Umbilical cord (tissue), 2 donors: ENCODE measurements at places on chromosomes 5 and 9.

- no peak for DNase-seq
These were observed 506 bp downstream of the ZBTB6 start for GRCh38 chr9:122912671-122912963.

DNA sequence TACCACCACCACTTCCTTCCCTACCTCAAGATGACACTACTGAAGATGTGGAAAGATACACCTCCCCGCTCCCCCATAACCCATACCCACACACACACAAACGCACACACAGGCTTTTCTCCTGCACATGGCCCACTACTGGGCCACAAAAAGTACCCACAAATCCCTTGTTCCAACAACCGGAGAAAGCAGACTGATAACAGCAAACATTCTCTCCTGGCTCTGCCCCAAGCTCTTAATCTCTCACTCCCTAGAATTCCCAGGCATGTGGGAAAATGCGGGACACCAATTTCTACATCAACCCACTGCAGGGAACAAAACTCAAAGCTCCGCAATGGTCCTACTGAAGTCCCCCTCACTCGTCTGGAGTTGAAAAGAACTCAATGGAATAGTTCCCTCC is 611.0 kb upstream of the KLF4 start:
- no peak for DNase-seq

GRCh38 chr9:34612788-34613390 is 992 bp upstream of the RPP25L start:
- DNase-seq: peak; percentile 84

DNA sequence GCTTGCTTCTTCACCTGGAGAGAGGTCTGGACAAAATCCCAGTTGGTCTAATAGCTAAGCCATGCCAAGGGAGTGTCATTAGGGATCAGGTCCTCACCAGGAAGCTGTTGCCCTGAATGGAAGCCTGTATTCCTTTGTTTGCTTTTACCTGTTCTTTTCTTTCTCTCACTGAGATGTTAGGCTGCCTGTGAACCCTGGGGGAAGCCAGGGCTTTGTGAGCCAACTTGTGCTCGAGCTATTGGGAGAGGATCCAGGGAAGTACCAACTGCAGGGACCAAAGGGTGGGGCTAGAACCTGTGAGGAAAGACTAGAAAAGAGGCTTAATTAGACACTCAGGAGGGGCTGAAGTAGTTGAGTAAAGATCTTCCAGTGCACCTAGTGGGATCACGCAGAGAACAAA is 451.2 kb upstream of the TLE4 start:
- no peak for DNase-seq

GRCh38 chr5:150623878-150624216 is 16.6 kb upstream of the SYNPO start:
- DNase-seq: no peak

DNA sequence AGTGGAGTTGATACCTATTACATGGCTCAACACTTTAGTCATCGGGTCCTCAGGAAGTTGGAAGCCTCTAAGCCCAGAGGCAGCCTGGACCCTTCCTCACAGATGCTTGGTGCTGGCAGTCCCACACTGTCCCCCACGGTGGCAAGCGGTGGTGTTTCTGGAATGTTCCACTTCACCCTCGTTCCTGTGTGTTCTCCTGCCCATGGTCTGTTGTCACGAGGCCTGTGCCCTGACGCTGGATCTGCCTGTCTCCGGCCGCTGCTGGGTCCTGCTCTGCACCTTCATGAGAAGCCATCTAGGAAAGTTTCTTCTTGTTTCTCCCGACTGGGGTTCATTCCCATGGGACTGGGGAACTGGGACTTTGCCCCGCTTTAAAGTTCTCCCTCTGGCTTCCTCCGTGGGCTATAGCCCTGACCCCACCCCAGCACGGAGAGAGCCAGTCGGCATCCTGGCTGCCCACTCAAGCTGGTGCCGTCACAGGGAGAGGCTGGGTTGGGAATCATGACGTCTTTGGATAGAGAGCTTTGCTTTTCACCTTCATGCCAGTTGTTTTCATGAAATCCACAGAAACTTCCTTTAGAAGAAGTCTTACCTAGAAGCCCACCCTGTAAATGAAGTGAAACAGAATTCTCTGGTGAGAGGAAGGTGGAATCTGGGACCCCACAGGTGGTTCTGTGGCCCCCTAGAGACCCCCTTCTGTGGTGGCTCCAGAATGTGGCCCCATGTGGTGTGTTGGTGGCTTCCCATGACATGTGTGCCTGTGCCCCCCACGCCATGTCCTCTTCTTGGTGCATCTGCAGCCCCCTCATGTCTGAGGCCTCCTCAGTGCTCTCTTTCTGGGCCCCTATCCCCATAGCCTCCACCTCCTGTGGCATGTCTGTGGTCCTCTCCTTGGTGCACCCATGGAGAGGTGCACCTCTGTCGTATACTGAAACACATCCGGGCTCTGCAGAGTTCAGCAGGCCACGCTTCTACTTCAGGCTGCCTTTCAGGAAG is 43.8 kb downstream of the TRIP13 start:
- no peak for DNase-seq

- peak; percentile 14 for DNase-seq
These were observed 44.7 kb upstream of the MYOT start for GRCh38 chr5:137822984-137823383.

GRCh38 chr5:10631316-10631996 is 67.6 kb downstream of the ANKRD33B start:
- DNase-seq: peak; percentile 12

DNA sequence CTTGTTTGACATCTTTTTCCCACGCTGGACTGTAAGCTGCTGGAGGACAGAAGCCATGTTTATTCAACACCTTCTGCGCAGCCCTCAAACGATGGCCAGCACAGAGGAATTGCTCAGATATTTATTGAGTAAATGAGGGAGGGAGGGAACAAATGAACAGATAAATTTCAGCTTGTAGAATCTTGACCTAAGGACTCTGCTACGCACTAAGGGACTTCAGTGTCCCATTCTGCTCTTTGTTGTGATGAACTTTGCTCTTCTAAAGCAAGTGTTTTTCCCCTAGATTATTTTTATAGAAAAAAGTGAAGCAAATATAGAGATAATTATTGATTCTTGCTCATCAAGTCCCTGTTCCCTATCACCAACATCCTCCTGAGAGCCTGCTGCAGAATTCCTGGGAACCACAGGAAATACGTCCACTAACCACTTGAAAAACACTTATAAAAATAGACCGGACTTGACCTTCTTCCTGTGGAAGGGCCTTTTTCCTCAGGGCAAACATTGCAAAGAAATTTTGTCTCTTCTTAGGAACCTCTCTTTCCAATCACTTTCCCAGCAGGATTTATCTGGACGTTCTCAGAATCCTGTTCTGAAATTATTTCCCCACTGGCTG is 54.9 kb downstream of the FGF1 start:
- DNase-seq: no peak

DNA sequence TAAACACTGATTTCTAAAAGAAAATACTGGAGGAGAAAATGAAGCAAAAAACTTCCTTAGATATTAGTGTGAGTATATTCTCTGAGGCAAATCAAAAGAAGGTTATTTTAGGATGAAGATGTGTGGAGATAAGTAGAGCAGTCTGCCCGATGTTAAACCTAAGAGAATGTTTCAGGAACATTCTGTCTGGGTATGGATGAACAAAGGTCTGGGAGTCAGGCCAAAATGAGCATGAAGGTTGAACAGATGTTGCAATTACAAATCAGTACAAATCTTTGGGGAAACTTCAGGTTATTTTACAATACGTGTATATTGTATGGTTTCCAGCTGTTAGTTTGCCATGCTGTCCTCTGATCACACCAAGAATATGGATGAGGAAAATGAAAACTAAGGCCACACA is 14.4 kb upstream of the CEP78 start:
- no peak for DNase-seq

- DNase-seq: peak; percentile 60
These were observed 591.6 kb upstream of the DMAC1 start for GRCh38 chr9:8391132-8391531.

- DNase-seq: peak; percentile 44
These were observed 60.7 kb downstream of the NRG2 start for GRCh38 chr5:139982157-139982974.

DNA sequence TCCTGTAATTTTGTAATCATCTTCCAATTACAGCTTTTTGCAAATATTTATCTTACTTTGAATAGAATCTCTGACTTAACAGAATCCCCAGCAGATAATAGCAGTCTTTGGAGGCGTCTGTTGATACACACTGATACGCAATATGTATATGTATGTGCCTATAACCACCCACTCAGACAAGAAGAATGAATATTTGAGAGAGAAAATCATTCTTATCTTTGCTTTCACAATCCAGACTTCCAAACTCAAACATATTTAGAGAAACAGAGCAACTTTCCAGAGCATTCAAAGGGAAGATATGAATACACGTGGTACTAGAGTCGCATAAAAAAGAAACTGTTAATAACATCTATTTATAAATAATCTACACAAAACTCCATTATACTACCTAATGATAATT is 6.1 kb downstream of the RORB start:
- DNase-seq: no peak

DNA sequence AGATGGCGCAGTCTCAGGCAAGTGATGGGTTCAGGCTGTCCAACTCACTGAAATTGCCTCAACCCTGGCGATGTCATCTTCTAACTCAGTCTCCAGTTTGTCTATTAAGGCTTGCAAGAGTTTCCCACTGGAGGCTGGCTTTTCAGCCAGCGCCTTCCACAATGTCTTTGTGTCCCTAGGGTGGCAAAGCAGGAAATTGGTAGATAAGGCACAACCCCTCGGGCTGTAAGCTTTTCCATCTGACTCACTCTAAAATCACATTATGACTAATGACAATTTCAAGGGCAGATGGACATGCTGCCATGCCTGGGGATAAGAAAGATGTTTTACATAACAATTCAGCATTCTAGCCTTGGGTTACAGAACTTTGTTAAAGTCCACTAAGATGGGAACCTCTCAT is 61.9 kb downstream of the MROH2B start:
- DNase-seq: no peak

DNA sequence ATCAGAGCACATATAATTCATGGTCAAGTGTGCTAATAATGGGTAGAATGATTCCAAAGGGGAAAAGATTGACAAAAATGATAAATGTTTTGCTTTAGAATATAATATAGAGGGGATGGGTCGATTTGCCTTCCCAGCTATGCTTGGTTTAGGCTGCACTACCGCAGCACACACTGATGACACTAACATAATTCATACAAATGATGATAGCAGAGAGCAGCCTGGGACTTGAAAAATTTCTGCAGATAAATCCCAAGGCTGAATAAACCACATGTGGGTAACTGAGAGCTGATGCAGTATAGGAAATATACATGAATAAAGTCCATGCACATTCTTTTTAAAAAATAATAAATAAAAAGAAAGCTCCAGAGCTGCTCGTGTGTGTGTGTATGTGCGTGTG is 54.5 kb downstream of the EFNA5 start:
- DNase-seq: no peak

- peak; percentile 70 for DNase-seq
These were observed 53.4 kb downstream of the TENT4A start for GRCh38 chr5:6766604-6767093.

- DNase-seq: no peak
These were observed 98.0 kb downstream of the ENC1 start for GRCh38 chr5:74542482-74542881.

DNA sequence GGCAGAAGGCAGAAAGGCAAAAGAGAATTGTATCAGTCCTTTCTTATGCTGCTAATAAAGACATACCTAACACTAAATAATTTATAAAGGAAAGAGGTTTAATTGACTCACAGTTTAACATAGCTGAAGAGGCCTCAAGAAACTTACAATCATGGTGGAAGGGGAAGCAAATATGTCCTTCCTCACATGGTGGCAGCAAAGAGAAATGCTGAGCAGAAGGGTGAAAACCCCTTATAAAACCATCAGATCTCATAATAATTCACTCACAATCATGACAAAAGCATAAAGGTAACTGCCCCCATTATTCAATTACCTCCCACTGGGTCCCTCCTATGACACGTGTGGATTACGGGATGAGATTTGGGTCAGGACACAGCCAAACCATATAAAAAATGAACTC is 312.5 kb upstream of the PTGER4 start:
- no peak for DNase-seq

- DNase-seq: no peak
These were observed 280.8 kb downstream of the SLIT3 start for GRCh38 chr5:169020102-169020501.

- peak; percentile 71 for DNase-seq
These were observed 38.4 kb downstream of the EGR1 start for GRCh38 chr5:138503487-138504270.

DNA sequence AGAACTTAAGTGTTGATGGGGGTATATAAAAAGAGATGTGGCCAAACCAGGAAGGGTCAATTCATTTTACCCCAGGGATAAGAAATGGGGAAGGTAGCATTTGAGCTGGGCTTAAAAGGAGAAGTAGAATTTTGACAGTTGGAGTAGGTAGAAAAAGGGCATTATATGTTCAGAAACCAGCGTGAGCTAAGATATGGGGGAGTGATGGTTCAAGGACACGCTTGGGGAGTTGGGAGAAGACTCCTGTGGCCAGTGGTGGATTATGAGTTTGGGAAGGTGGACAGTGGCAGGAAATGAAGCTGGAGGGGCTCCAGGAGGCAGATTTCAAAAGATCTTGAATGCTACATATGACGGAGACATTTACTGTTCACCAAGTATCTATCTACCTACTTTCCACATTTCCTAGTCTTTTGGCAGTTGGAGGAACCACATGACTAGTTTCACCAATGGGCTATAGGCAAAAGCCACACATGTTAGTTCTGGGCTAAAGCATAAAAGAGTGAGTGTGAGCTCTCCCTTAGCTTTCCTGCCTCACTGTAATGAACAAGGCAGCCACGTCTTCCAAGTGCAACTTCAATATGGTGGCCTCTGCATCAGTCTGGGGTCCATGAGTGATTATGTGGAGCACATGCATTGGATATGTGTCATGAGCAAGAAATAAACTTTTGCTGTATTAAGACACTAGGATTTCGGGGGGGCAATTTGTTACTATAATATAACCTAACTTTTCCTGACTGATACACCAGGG is 15.7 kb upstream of the GSN start:
- DNase-seq: no peak

DNA sequence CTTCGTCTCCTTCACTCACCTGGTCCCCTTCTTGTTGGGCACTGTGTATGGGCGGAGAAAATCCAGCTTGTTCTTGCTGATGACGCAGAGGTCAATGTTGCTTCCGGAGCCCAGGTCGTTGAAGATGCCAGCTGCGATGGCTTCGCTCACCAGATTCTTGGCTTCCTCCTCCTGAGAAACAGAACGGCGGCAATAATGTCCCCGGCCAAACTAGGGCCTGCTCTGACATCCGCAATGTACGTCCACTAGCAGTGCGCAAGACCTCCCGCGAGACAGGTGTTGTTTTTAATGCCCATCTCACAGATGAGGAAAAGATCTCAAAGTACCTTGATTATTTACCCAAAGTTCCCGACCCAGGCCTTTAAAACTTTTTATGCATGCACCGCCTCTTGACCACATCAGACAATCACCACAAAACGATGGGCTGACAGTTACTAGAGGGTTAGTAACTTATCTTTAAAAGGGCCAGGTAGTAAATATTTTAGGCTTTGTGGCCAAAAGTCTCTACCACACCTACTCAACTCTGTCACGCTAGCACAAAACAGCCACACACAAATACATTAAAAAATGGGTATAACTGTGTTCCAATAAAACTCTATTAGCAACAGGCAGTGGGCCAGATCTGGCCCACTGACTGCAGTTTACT is 58.4 kb downstream of the PSMB7 start:
- DNase-seq: no peak

GRCh38 chr9:73151653-73152542 is at the start of gene ANXA1:
TSS of gene ANXA1 (plus strand) at chr9:73151865. CDS start at chr9:73158536, 6,671 bp downstream.
- peak; percentile 95 for DNase-seq

GRCh38 chr5:2148312-2149194 is 265.8 kb upstream of the IRX4 start:
- no peak for DNase-seq

- DNase-seq: no peak
These were observed 162.8 kb downstream of the TLE1 start for GRCh38 chr9:81526587-81526986.
